Mesenchymal stem cell (in vitro differentiated cells and primary cell): ENCODE measurements at places on chromosomes 1 and 21.

GRCh38 chr1:60423146-60423780, 349.7 kb upstream of the C1orf87 start:
- DNase-seq, result no peak
- no peak overlapping the region for H3K27ac ChIP-seq
- no peak overlapping the region for H3K4me3 ChIP-seq
- no peaks in the 10 kb centered on the region for H3K36me3 ChIP-seq
- H3K4me1 ChIP-seq, result no peaks in the 10 kb centered on the region

DNA sequence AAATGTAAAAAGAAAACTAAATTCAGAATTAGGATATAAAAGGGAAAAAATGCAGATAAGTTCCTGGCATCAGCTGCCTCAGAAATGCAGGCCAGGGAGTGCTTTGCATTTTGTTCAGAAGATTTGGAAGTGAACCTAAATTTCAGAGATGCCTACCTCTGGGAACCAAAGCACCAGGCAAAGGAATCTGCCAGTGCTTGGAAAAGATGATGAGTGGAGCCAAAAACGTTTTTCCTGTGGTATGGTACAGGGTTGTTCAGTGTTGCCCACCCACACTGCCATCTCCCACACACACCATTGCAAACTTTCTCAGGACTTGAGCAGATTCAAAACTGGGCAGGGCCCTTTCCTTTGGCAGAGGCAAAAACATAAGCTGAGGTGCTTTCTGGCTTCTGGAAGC, 349.5 kb downstream of the TGFB2 start:
- no peak overlapping the region for H3K4me3 ChIP-seq
- H3K36me3 ChIP-seq, result no peaks in the 10 kb centered on the region
- H3K4me1 ChIP-seq, result no peaks in the 10 kb centered on the region
- no peaks in the 10 kb centered on the region for H3K27me3 ChIP-seq
- H3K27ac ChIP-seq, result no peak overlapping the region

DNA sequence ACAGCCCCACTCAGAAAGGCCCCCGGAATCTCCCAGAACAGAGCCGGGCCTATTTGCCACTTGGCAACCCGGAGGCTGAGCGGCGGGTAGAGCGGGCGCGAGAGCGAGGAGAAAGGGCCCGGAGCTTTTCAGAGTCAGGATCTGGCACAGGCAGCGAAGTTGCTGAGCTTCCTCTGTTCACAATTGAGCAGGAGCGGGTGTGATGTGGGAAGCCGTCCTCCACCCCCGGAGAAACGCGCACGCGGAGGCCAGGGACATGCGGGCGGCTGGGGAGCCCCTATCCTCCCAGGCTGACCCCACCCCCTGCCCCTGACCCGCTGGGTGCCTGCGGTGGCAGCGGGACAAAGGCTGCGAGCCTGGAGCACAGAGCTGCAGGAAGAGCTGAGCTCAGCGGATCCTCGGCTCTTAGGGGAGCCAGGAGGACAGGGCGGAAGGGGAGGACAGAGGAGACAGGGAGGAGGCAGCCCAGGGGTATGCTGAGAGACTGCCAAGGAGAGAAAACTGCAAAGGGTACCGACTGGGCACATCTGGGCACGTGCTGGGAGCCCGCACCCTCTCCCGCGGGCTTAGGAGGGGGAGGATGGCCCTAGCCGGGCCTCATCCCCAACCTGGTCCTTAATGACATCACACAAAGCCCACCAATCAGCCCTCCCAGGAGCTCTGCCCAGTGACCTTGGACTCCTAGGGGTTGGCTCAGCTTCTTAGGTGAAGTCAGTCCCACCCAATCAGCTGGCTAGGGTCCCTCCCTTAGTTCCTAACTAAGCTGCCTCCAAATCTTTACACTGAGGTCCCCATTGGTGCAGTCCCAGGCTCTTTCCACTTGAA, 9.3 kb downstream of the KIF21B start:
- H3K4me3 ChIP-seq, result peak overlapping the region; percentile 28
- H3K36me3 ChIP-seq, result no peaks in the 10 kb centered on the region
- no peak overlapping the region for H3K27ac ChIP-seq
- no peak for DNase-seq

DNA sequence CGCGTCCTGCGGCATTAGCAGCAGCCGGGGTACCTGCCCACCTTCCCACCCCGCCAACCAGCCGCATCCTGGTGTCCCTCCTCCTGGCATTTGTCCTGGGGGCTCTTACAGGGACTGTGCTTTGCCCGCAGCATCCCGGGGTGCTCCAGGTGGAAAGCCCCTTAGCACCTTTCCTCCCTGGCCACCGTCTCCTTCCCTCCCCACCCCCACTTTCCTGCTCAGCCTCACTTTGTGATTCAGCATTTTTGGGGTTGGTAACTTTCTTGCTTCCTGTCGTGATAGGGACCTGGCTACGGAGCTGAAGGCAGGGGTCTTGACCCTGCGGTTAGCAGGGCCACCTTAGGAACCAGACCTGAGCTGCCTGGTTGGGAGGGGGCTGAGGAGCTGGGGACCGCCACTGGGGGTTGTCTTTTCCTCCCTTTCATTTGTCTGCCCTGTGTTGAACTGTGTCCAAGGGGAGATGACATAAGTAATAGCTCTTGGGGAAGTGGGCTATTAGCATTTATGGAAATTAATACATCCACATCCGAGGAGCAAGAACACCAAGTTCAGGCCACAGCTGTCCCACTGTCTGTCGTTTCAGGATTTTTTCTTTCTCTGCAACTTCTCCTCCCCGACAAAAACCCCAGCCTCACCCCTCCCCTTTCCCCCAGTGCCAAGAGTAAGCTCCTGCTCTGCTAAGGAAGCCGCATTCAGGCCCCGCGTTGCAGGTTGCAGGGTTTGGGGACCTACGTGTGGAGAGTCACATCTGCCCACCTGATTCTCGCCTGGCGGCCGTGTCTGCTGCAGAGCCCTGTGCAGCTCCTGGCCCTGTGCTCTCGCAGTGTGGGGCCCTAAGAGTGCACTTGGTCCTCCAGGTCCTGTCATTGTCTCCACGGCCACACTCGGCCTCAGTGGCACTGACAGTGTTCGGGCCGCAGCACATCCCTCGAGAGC, 1.6 kb upstream of the NPHP4 start:
- peaks cover 6% of the 10 kb centered on the region for H3K27me3 ChIP-seq
- H3K36me3 ChIP-seq, result peaks cover 12% of the 10 kb centered on the region
- peaks cover 15% of the 10 kb centered on the region for H3K4me1 ChIP-seq
- H3K27ac ChIP-seq, result no peak overlapping the region
- DNase-seq, result no peak

DNA sequence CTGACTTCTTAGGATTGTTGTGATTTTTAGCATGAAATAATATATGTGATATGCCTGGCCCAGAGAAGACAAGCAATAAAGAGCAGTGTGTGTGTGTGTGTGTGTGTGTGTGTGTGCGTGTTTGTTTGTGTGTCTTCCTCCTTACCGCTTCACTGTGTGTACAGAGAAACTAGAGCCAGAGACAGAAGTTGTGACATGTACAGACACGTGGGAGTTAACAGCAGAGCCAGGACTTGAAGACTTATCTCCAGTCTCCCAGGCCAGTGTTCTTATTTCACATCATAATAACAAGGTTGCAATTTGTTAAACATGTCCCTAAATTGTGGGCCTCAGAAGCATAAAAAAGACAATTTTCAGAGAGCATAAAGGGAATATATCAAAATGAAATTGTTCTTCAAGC, 192.0 kb upstream of the JUN start:
- no peak overlapping the region for H3K4me3 ChIP-seq
- no peaks in the 10 kb centered on the region for H3K36me3 ChIP-seq
- H3K27me3 ChIP-seq, result no peaks in the 10 kb centered on the region
- peak; percentile 38 for DNase-seq

- H3K27me3 ChIP-seq, result no peaks in the 10 kb centered on the region
- H3K36me3 ChIP-seq, result peaks cover 23% of the 10 kb centered on the region
- no peak overlapping the region for H3K27ac ChIP-seq
- peaks cover 5% of the 10 kb centered on the region for H3K4me1 ChIP-seq
- no peak overlapping the region for H3K4me3 ChIP-seq
Observed at GRCh38 chr1:211355873-211356272, 29.2 kb downstream of the TRAF5 start.

DNA sequence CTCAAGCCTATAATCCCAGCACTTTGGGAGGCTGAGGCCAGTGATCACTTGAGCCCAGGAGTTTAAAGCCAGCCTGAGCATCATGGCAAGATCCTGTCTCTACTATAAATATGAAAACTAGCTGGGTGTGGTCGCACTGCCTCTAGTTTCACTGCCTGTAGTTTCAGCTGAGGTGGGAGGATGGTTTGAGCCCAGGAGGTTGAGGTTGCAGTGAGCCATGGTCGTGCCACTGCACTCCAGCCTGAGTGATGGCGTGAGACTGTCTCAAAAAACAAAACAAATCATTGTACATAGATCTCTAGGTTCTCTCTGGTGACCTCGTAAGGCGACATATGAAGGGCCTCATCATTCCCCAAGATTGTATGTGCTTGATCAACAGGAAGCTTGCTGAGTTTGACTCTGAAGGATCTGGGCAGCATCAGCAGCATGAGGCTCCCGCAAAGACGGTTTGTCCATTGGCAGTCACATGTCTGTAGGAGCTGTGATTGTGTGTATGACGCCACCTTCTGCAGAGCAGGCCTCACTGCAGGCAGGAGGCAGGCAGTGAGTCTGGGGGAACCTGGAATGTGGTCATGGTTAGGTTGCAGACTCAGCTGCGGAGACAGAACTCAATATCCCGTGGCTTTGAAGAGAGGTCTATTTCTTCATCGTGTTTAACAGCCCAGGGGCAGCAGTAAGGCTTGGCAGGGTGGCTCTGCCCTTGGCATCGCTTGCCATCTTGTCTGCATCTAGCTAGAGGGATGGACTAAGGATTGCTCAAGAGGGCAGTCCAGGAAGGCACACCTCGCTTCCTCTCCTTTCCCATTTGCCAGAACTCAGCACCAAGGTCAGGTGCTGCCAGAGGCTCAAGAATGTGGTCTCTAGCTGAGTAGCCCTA, 14.0 kb downstream of the ATP5PO start:
- peaks cover 13% of the 10 kb centered on the region for H3K4me1 ChIP-seq
- peak; percentile 58 for DNase-seq
- H3K36me3 ChIP-seq, result peaks cover 41% of the 10 kb centered on the region
- no peak overlapping the region for H3K4me3 ChIP-seq
- no peak overlapping the region for H3K27ac ChIP-seq
- H3K27me3 ChIP-seq, result no peaks in the 10 kb centered on the region

- peaks cover 9% of the 10 kb centered on the region for H3K4me1 ChIP-seq
- no peak overlapping the region for H3K4me3 ChIP-seq
- H3K27me3 ChIP-seq, result no peaks in the 10 kb centered on the region
Observed at GRCh38 chr1:234495231-234495990, 16.4 kb upstream of the TARBP1 start.

DNA sequence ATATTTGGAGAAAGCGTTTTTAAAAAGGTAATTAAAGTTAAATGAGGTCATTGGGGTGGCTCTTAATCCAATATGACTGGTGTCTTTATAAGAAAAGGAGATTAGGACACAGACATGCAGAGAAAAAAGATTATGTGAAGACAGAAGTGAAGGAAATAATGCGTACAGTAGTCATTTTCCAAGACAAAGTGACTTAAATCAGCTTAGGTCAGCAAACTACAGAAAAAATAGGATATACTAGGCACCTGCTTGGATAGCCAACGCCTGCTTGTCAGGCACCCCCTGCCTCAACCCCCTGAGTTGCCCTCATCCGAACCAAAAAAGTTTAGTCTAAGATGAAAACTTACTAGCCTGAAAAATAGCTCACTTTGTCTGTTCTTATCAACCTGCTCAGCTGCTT, 58.2 kb upstream of the SPAG17 start:
- no peaks in the 10 kb centered on the region for H3K27me3 ChIP-seq
- no peaks in the 10 kb centered on the region for H3K36me3 ChIP-seq
- H3K4me1 ChIP-seq, result no peaks in the 10 kb centered on the region
- no peak overlapping the region for H3K27ac ChIP-seq
- DNase-seq, result no peak

GRCh38 chr1:37479255-37480124, 5.1 kb downstream of the ZC3H12A start:
- no peaks in the 10 kb centered on the region for H3K27me3 ChIP-seq
- H3K4me3 ChIP-seq, result peak overlapping the region; percentile 28
- H3K36me3 ChIP-seq, result peaks cover 74% of the 10 kb centered on the region
- peaks cover 54% of the 10 kb centered on the region for H3K4me1 ChIP-seq
- peak; percentile 88 for DNase-seq

DNA sequence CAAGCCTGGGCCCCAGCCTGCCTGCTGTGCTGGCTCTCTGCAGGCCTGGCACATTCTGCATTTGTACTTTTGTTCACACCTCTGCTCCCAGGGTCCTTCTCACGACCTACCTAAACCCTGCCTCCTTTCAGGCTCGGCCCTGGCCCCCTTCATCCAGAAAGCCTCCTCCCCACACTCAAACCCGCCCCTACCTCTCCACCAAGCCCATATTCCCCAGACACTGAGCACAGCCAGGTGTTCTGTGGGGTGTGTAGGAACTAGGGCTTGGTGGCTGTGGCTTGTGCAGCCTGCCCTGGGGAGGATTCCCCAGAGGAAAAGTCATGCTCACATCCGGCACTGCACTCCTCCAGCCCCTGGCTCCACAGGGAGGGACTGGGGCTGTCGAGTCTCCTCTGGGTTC, 8.2 kb upstream of the MIXL1 start:
- no peak overlapping the region for H3K27ac ChIP-seq
- no peaks in the 10 kb centered on the region for H3K36me3 ChIP-seq
- no peak overlapping the region for H3K4me3 ChIP-seq
- H3K27me3 ChIP-seq, result peaks cover 12% of the 10 kb centered on the region
- H3K4me1 ChIP-seq, result peaks cover 5% of the 10 kb centered on the region
- DNase-seq, result no peak

DNA sequence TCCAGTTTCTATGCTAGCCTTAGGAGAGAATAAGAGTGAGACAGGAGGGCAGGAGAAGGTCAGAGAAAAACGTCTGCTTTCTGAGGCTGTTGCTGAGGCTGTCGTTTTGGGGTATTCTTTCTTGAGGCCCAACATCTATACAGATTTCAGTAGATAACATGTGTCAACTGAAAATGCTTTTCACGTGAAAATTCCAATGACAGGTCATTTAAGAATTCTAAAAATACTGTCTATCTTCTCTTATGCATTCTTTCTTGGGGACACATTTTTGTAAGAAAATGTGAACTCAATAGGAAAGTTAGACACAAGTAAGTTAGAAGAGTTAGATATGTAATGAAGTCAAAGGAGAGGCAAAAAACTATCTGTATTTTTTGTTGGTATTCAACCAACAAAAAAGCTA, 150.8 kb downstream of the TGFB2 start:
- no peaks in the 10 kb centered on the region for H3K27me3 ChIP-seq
- no peak for DNase-seq
- no peak overlapping the region for H3K4me3 ChIP-seq
- no peaks in the 10 kb centered on the region for H3K36me3 ChIP-seq

DNA sequence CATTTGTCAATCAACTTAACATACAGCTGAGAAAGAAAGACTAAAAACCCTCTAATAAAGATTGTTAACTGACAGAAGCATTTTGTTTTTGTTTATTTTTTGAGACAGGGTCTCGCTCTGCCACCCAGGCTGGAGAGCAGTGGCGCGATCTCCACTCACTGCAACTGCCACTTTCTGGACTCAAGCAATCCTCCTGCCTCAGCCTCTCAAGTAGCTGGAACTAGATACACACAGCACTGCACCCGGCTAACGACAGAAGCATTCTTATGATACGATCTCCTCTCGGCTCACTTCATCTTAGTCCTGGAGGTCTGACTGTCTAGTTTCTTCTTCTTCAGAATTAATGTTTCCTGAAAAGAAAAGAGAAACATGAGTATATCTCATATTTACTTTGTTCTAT, 23.5 kb downstream of the RSPH1 start:
- peaks cover 19% of the 10 kb centered on the region for H3K27me3 ChIP-seq
- no peak overlapping the region for H3K4me3 ChIP-seq
- no peak overlapping the region for H3K27ac ChIP-seq
- H3K36me3 ChIP-seq, result no peaks in the 10 kb centered on the region
- peaks cover 22% of the 10 kb centered on the region for H3K4me1 ChIP-seq

GRCh38 chr1:166237675-166238074, 70.9 kb upstream of the FAM78B start:
- H3K27ac ChIP-seq, result no peak overlapping the region
- DNase-seq, result no peak
- no peaks in the 10 kb centered on the region for H3K27me3 ChIP-seq
- H3K4me3 ChIP-seq, result no peak overlapping the region
